GM12892 (cell line): ENCODE measurements at places on chromosomes 3 and 15.
A peak's percentile ranks its signal among the peaks of the same experiment; 100 is the strongest.

DNA sequence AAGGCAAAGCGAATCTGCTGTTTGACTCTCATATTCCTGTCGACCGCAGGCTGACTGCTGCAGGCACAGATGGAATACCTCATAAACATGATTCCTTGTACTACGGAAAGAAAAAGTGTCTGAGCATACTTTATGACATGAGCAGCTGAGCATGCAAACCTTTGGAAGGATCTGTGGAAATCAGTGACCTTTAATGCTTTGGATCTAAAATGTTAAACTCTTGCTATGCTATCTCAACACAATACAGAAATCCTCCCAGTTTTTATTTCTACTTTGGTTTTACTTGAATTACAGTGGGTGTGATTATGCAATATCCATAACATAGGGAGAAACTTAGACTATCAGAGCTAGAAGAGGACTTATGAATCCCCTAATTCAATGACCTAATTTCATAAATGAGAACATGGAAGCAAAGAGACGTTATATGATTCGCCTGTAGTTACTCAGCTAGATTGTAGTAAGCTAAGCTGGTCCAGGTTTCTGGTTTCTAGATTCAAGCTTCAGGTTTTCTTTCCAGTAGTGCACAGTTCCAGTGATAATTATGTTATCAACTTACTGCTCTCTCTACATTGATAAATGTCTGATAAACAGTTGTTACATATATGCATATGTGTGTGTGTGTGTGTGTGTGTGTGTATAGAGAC is 127.6 kb upstream of the GBE1 start:
- DNase-seq: no peak

DNA sequence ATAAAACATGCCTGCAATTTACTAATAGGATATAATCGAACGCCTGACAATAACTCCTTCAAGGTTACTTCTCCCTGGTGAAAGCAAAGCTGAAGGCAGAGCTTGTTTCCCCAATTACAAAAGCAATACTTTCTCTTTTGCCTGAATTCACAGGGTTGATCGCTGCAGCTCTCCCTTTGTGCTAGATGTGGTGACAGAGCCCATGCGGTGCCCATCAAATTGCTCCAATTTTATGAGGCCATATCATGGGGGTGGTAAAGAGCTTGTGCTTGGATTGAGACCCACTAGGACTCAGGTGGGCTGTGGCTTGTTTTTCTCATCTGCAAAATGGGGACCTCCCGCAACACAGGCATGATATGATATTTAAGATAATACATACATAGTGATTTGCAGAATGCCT is 143.4 kb downstream of the GREM1 start:
- no peak for DNase-seq

DNA sequence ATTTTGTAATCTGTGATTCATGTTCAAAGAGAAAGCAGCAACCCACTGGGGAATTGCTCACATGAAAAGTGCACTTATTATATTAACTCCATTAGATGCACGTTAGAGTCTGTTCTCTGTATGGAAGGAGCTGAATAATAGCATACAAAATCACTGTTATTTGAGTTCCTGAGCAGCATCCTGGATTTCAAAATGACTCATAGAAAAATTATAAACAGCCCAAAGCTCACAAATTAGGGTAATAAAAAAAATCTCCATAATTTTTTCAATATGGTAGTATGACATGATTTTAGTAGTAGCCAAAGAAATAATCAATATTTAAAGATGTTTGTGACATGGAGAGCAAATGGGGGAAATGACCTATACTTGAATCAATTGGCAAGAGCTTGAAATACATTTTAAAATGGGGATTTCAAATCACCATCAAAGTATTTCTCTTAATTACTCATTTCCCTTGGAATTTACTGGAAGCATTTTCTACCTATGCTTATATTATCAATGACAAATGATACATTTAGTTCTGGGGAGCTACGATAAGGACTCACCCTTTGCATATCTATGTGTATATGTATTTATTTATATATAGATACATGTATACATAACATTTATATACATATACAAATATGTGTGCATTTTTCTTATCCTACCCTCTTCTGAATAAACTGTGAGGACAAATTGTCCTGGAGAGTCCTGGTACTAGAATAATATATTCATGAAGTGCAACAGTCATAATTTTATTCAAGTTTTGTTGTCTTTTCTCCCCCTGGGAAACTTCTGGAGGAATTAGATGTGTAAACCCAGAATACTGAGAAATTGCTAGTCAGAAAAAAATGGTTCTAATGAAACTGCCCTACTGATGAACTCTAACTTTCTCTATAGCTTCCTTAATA is 116.3 kb downstream of the RPL22L1 start:
- DNase-seq: no peak

DNA sequence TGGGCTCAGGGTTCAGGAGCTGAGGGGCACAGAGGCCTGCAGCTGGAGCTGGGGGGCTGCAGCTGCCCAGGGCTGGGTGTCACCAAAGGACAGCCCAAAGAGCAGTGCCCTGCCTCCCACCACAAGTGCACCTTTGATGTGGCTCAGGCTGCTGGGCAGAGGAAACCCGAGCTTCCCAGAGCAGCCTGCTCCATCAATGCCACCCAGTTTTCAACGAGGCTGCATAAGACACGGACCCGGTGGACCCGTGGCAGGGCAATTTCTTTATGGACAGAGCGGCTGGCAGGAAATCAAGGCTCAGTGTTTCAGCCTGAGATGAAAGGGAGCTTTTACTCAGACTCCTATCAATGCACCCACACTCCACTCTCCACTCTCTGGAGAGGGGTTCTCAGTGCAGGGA is 18.7 kb downstream of the SEMA5B start:
- DNase-seq: no peak

GRCh38 chr3:132457286-132457685 is 40.0 kb downstream of the DNAJC13 start:
- no peak for DNase-seq

GRCh38 chr15:60090747-60091146 is 86.6 kb downstream of the FOXB1 start:
- no peak for DNase-seq

GRCh38 chr15:31472636-31473384 is 146.2 kb downstream of the KLF13 start:
- DNase-seq: peak; percentile 63

DNA sequence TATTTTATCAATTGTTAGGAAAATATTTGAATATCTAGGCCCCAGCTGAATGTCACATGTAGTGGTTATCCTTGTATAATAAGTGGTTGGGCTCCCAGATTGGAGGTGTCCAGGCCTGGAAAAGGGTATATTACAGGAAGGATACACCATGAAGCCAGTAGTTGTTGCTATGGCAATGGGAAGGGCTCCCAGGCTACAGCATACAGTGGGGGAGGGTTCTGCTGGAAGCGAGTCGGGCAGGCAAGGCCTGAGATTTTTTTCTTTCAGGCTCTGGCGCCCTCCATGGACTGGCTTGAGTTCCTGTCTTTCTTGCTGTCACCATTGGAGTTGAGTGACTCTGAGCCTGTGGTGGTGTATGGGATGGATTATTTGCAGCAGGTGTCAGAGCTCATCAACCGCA is 8.9 kb downstream of the ECE2 start:
- DNase-seq: no peak

GRCh38 chr15:86444527-86444926 is 364.9 kb downstream of the AGBL1 start:
- DNase-seq: no peak

GRCh38 chr15:60074181-60074885 is 70.2 kb downstream of the FOXB1 start:
- DNase-seq: no peak
